ENCODE measurements at places on chromosomes 4 and X.
A peak's percentile ranks its signal among the peaks of the same experiment; 100 is the strongest.

- no peak for DNase-seq
These were observed 120.2 kb upstream of the PDE5A start for GRCh38 chr4:119748853-119749252.

DNA sequence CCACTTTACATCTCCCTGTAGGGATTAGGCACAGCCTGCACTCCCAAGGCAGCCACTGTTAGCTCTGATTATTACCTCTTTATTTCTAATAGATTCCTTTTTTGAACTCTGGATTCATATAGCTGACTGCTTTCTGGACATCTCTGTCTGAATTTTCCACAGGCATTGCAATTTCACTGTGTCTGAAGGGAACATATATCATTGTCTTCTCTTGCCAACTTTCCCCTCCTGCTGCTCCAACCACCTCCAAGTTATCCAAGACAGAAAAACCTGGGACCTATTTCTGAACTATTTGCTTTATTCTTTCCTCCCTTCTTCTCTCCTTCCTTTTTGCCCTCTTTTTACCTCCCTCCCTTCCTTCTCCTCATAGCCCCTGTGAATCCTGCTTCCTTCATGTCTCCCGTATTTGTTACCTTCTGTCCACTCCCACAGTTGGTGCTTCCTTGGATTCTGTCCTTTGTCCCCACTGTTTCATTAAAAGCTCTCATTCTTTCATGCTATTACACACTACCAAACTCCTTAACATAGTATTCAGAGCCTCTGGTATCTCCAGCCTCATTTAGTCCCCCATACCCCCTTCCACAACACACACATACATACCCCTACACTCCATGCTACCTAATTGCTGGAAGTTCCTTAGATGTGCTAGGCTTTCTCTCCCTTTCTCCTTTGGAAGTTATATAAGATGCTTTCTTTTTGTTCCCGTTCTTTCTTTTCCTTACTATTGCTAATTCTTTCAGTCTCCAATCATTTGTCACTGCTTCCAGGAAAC, 34.7 kb downstream of the FGF2 start:
- DNase-seq = no peak

DNA sequence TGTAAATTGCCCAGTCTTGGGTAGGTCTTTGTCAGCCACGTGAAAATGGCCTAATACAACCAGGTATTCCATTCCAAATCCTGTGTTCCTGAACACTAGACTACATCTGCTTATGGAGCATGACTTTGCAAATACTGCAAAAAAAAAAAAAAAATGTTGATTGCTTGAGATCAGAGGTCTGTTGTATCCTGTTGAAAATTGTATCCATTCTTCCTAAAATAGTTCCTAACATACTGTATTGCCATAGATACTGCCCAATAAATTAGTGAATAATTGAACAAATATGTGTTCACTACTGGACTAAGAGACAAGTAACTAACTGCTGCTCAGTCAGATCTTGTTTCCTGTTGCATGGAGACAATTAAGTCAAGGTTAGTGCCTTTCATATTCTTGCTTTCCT, 164.3 kb upstream of the PABPC4L start:
- no peak for DNase-seq

- no peak for DNase-seq
These were observed 126.9 kb upstream of the GIMD1 start for GRCh38 chr4:106495476-106495875.

DNA sequence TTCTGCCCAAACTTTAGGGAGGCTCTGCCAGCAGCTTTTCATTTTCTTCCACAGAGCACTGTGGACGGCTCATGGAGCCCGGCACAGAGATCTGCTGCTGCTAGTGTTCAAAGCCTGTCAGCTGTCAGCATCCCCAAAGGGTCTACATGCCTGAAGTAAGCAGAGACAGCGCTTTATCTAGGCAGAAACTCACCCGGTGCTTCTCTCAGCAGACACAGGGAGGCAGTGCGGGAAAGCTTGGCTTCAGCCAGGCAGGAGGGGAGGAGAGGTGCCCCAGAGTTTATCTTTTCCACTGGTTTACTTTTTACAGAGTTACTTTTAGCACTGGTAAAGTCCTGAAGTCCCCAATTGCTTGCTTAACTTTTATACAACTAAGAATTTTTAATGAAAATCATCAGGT, 339.3 kb downstream of the NKX6-1 start:
- DNase-seq = no peak

- DNase-seq = peak; percentile 25
These were observed 9.9 kb downstream of the ZNF157 start for GRCh38 chrX:47380268-47380667.

- DNase-seq = no peak
These were observed 27.1 kb downstream of the IGFBP7 start for GRCh38 chr4:57083090-57083489.

- no peak for DNase-seq
These were observed 82.2 kb downstream of the PSAPL1 start for GRCh38 chr4:7352486-7352885.

- no peak for DNase-seq
These were observed 21.4 kb upstream of the FGFR3 start for GRCh38 chr4:1771555-1772305.

GRCh38 chr4:38531141-38531727, 132.8 kb upstream of the KLF3 start:
- DNase-seq = no peak

DNA sequence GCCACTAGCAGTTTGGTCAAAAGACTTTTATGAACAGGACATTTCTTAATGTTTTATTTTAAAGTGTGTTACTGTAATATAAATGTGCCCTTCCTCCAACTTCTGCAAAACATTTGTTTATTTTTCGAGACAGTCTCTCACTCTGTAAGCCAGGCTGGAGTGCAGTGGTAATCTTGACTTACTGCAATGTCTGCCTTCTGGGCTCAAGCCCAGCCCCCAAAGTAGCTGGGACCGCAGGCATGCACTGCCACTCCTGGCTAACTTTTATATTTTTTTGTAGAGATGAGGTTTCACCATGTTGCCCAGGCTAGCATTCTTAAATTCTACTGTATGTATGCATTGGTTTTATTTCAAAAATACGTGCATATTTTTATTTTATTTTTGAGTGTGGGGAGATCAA, 1201.9 kb downstream of the STIM2 start:
- DNase-seq = no peak

DNA sequence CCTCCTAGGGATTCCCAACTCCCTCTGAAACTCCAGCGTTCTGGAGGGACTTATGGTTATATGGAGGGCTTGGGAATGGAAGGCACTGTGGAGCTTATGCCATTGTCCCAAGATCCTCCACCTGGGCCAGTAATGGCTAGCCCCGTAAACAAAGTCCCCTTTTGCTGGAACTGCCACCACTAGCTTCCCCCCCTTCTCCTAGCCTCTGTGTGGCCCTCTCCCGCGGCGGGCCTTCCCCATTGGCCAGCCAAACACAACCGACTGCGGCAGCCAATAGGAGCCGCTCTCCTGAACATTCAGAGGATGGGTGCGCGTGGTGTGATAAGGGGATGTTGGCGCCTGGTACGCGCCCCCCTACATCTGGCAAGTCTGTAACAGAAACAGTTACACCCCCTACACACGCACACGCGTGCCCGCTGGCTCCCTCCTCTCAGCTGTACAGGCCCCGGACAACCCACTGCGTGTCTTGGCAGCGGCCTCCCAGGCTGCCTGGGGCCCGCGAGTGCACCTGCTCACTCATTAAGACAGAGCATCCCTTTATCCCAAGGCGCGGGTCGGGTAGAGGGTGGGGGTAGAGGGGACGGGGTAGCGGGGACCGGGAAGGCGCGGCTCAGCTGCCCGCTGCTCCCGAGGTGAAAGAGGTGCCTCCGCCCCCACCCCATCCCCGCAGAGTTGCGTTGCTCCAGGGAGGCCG, 863 bp upstream of the RAB33A start:
- DNase-seq = peak; percentile 41

GRCh38 chrX:134631426-134632346, 26.6 kb downstream of the PLAC1 start:
- no peak for DNase-seq

DNA sequence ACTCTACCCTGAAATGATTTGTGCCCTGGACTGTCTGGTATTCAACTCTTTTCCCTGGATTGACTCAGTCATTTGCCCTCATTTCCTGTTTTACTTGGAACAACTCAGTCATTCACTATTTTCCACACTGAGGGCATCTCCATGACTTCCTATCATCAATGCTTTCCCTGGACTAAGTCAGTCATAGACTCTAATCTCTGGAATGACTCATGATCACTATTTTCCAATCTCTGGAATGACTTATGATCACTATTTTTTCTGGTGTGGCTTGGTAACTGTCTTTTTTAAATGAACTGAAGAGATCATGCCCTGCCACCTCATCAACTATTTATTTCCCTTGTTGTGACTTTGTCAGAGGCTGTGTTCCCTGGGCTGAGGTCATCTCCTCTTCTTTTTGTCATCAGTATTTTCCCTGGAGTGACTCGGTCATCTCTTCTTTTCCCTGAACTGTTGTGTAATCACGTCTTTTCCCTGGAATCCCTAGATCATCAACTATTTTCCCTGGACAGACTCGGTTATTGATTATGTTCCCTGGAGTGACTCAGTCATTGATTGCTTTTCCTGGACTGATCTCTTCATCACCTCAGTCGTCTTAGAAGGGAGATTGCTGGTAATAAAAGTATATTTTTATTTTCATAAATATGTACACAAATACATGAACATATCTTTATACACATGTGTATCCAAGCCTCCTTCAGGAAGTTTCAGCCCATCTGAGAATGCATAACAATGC, 327.1 kb upstream of the VCX start:
- no peak for DNase-seq

DNA sequence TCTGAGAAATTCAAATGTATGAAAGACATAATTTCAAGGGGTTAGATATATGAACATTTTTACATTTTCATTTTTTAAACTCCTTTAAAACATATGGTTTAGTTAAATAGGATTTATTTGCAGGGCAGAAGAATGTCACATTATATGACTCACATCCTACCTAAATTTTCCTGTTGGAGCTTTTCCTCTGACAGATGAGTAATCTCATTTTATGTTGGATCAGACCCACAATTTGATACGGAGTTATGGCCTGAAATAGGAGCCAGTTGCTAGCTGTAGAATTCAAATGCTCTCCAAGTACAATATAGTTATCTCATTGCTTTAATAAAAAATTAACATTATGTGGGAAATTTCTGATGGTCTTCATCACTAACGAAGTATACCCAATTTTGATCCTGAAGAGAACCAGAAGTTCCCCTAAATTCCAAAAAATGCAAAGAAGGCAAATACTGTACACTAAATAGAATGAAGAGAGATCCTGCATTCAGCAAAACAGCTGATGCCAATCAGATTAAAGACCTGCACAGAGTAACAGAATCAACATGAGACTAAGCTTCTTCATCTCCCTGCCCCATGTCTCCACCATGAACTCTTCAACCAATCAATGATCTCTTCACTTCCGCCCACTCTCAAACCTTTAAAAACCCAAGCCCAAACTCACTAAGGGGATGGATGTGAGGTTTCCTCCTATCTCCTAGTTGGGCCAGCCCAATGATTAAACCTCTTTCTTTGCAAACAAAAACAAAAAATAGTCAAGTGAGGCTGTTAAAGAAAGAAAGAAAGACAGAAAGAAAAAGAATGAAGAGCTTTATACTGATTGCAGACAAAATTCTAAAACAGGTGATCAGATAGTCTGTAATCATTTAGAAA, 10.9 kb upstream of the EXOSC9 start:
- no peak for DNase-seq

- no peak for DNase-seq
These were observed 63.9 kb upstream of the TRIM2 start for GRCh38 chr4:153140294-153140693.

DNA sequence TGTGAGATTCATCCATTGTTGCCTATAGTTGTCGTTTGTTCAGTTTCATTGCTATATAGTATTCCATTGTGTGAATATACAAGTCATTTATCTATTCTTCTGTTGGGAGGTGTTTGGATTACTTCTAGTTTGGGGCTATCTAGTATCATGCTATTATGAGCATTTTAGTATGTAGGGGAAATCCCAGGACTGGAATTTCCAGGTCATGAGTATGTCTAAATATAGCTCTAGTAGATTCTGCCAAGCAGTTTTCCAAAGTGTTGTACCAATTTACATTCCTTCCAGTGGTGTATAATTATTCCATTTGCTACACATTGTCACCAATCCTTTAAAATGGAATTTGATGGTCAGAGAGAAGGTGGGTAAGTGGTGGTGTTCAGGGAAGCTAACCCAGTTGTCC, 30.1 kb downstream of the EGFL6 start:
- DNase-seq = no peak

GRCh38 chrX:31093639-31093975, 21.8 kb upstream of the FTHL17 start:
- DNase-seq = no peak

GRCh38 chr4:142581881-142582280, 264.2 kb downstream of the INPP4B start:
- DNase-seq = no peak

- no peak for DNase-seq
These were observed 177.5 kb upstream of the NUDT10 start for GRCh38 chrX:51155157-51155556.

GRCh38 chr4:64713256-64713840, 304.1 kb upstream of the TECRL start:
- DNase-seq = no peak

DNA sequence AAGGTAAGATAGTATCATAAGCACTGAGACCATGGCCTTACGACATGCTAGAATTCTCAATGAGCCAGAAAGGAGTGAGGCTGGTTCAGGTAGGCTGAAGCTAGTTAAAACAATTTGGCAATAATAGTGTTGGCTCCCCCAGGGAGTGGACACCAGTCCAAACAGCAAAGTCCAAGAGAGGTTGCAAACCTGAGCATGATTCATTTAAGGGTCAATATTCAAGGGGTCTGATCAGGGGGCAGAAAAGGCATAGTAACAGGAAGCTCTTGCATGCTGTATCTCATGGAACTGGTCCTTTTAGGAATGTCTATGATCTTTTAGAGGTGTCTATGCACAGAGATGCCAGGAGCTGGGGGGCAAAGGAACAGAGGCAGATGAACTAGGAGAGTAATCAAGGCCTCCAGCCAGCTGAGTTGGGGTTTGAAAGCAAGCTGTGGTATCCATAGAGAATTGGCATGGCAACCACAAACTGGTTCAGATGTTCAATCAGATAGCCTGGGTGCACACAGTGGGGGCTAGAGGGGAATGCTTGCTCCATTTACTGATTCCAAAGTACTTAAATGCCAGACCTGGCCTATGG, 5.1 kb downstream of the GJB1 start:
- no peak for DNase-seq

- DNase-seq = no peak
These were observed 1043.1 kb upstream of the PABPC4L start for GRCh38 chr4:135244696-135245095.

GRCh38 chrX:68693481-68694434, 46.3 kb downstream of the STARD8 start:
- DNase-seq = peak; percentile 63

DNA sequence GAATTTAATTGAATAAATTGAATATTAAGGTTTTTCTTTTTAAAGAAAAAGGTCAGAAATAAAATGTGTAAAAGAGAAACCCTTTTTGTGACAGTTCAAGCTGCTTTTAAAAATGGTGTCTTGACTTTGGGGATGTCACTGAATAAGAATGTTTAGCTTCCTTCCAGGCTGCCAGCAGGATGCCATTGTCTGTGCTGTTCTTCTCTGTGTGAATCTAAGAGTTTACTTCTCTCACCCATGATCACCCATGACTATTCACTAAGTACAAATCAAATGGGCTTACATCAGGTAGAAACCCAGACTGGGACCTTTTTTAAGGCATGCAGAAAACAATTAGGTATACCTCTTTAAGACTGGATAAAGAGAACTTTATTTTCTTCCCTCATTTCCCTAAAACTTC, 115.3 kb downstream of the DACH2 start:
- no peak for DNase-seq

Data from left colon (tissue), 2 donors.